ENCODE measurements at places on chromosomes 3 and 15. TPM values are rescaled to one million over a fixed set of nuclear protein-coding genes. Genes with fewer than 3 reads are reported as not detected.

GRCh38 chr15:70096215-70097062, 1.3 kb downstream of the TLE3 start:
- peak; percentile 26 for DNase-seq

MYO5C gene
- 2.6 TPM for polyA plus RNA-seq

GRCh38 chr3:135674508-135674907, 291.0 kb upstream of the PPP2R3A start:
- DNase-seq, result no peak

ARL14 gene
- polyA plus RNA-seq, result not detected

DNA sequence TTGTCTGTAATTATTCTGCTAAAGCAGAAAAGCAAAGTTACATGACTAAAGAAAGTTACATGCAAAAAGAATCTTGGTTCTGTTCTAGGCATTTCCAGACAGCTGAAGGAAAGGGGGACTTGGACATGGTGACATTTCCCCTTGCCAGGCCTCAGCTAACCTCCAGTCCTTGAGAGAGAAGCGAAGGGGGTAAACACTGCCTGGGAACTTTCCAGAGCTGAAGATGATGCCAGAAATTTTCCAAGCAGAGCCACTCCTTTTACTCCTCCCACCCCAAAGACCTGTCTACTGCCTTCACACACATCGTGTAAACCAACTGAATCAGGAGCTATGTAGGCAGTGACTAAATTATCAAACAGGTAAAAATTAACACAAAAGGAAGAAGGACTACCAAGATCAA, 5.4 kb downstream of the MEX3B start:
- DNase-seq, result no peak

CNTN4 gene
- polyA plus RNA-seq, result 2.6 TPM

ATP2B2 gene
- 0.37 TPM for polyA plus RNA-seq

Data from adrenal gland (tissue), 19 donors.